ENCODE measurements at places on chromosomes 12 and 14.

GRCh38 chr14:63454863-63455622 lies 88.1 kb downstream of the PPP2R5E start:
- DNase-seq, result no peak

GRCh38 chr12:20350495-20350894 lies 17.8 kb upstream of the PDE3A start:
- DNase-seq, result no peak

DNA sequence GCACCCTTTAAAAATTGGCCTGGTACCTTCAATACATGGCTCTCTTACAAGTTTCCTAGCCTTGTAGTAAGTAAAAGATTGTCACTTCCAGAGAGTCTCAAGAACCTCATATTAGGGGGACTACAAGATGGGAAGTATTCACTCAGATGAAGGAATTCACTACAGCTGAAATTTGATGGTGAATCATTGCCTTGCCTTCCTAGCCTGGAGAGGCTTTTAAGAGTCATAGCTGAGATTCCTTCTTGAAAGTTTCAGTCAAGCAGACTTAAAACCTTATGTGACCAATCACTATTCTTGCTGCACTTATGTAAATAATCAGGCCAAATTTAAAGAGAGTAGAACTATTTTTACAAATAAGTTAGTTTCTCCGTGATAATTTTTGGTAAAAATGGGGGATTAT lies 451.6 kb downstream of the TRHDE start:
- DNase-seq, result no peak

DNA sequence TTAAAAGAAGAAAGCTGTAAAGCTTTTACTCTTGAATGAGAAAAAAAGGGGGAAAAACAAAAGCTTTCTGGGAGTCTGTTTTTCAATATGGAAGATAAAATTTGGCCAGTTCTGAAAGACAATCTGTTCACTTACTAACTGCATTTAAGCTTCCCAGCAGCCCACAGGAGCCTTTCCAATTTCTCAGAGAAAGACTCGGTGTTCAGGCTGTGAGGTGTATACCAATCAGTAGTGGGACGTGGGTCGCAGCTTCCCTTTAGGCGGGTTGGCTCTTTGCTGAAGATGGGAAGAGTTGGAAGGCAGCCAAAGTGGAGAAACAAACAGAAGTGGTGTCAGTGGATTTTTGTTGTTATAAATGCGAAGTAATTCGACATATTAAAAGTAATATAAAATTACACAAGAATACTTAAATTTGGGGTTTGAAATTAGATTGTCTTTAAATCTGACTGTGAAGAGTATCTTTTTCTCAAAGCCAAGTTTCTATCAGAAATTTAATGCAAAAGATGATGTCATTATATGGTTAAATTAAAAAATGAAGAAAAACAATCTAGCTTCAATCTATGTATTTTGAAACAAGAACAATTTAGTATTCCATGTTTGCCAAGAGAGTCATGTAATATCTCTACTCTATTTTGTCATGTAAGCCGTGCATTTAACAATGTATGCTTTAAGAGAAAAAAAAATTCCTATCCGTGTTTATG lies 590.2 kb upstream of the ATXN7L3B start:
- DNase-seq, result no peak

DNA sequence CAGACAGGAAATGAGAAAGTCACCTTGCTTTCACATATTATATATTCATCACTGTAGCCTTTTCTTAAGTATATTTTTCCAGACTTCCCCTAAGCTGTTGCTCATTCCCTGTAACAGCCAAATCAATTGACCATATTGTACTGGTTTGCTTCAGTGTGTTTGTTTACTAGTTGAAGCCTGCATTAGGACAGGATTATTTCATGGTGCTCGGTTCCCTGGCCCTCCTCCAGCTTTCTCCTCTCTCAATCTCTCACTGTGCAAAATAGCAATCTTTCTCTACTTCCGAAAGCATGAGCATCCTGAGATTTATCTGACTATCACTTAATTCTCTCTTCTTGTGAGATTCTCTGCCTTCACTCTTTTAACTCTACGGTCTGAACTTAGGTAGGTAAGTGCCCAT lies 2.4 kb downstream of the SLC35F4 start:
- DNase-seq, result no peak

DNA sequence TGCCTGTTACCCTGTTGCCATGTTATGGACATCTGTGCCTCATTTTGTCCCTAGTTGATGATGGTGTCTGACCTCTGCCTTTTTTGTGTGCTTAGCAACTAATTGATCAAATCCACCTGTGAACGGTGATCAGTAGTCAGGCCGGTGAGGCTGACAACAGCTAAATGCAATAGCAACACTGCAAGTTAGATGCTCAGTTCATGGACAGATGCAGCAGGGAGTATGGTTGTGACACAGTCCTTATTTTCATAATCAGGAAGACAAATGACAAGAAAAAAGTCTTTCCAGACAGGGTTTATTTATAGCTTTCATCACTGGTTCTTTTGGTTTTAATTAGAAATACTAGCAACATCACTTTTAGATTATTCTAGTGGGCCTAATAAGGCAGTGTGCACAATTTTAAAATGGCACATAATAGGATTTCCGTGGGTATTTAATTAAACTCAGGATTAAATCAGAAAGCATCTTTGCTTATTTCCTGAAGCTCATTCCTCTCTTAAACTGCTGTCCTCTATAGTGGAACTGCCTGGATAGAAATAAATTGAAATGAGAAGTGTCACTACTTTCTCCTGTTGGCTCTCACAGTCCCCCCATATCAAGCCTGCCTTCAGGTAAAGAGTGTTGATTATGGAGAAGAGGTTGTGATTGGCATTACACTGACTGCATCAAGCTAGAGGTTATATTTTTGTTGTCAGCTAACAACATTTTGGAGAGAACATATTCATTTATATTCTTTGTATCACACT lies 281.1 kb upstream of the NAV3 start:
- DNase-seq, result no peak

DNA sequence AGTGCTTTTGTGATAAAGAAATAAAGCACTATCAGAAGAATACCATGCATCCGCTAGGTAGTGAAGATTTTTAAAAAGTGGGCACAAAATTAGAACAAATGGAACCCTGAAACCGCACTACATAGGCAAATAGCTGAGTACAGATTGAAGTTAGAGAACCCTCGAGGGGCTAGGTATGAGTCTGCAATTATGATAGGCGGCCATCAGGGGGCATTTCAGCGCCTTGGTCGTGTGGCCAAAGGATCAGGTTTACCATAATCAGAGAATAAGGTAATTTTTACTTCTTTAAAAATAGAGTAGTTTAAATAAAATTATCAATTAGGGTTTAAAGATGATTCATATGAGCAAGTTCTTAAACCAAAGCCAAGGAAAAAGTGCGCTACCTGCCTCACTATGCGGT lies 129.8 kb downstream of the TMX1 start:
- DNase-seq, result no peak

- DNase-seq, result no peak
These were observed 117.9 kb upstream of the TMEM233 start for GRCh38 chr12:119475650-119476049.
